ENCODE measurements at places on chromosomes 16 and 17. TPM values are rescaled to one million over a fixed set of nuclear protein-coding genes. Genes with fewer than 3 reads are reported as not detected.

- no peak for DNase-seq
Measured at GRCh38 chr16:30346286-30346685, 8.8 kb downstream of the CD2BP2 start.

- DNase-seq = no peak
Measured at GRCh38 chr17:52465407-52465806, 306.9 kb upstream of the CA10 start.

- no peak for DNase-seq
Measured at GRCh38 chr16:30349675-30350074, 5.4 kb downstream of the CD2BP2 start.

DNA sequence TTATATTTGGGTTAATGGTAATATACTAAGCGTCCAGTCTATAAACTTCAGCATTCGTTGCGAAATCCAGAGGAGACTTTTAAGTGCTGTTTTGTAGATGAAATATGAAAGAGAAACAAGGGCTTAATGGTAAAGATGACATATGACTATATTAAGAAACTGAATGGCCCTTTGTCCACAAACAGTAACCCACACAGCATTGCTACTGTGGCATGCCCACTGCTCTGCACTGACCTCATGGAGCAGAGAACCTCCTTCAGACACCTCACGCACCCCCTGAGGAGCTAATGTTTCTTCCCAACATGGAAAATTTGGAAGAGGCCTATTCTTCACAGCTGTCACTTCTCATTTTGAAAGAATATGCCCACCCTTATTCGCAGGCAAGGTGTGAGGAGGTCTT is 26.7 kb downstream of the ASPA start:
- DNase-seq = no peak

GRCh38 chr17:45756266-45756991 is 27.7 kb upstream of the CRHR1 start:
- no peak for DNase-seq

GRCh38 chr16:15653227-15653626 is 3.2 kb downstream of the NDE1 start:
- peak; percentile 97 for DNase-seq

DNA sequence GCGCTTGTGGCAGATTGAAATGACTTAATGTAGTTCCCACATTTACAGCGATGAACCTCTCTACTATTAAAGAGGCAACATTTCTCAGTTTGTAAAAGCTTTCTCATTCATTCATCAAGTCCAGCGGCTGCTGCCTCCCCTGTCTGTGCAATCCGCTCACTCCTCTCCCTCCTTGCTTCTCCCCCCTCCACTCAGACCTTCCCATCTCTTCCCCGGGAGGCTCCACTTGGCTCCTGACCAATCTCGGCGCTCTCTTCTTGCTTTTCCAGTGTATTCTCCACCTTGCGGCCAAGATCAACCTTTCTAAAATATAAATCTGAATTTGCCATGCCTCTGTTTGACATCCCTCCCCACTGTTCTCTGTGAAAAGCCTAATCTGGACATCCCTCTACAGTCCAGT is 117.5 kb downstream of the ASIC2 start:
- DNase-seq = no peak

DNA sequence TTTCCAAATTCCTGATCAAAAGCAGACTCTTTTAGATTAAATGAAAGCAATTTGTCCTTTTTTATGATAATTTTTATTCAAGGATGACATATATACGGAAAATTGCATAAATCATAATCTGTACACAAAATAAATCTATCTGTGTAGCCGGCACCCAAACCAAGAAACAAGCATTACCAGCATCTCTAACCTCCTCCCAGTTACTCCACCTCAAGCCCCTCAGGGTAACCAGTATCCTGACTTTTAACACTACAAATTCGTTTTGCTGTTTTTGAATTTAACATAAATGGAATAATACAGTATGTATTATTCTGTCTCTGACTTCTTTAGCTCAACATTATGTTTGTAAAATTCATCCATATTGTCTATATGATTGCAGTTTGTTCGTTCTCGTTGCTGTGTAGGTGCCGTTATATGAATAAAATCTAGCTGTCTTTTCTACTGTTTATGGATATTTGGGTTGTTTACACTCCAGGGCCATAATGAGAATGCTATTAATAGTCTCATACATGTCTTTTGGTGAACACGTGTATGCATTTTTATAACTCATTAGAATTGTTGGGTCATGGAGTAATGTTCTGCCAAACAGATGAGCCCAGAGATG is 1.0 kb downstream of the TEKT1 start:
- DNase-seq = no peak

DNA sequence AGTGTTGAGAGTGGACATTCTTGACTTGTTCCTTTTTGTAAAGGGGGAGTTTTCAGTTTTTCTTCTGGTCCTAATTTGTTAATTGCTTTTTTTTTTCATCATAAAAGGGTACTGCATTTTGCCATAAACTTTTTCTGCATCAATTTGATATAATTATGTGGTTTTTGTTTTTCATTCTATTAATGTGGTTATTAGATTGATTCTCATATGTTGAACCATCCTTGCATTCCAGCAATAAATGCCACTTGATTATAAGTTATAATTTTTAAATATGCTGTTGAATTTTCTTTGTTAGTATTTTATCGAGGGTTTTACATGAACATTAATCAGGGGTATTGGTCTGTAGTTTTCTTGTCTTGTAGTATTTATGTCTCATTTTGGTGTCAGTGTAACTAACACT is 87.2 kb upstream of the SMIM36 start:
- no peak for DNase-seq

DNA sequence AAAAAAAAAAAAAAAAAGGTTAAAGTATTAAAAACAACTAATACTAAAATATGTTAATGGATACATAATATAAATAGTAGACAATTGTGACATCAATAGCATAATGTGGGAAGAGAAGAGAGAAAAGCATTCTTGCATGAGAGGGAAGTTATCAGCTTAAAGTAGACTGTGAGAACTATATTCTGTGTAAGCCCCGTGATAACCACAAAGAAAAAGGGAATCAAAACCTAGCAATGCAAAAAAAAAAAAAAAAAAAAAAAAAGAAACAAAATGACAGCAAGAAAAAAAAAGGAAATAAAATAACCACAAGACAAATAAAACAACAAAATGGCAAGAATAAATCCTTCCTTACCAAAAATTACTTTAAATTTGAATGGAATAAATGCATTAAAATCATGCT is 39.8 kb upstream of the MYLK3 start:
- no peak for DNase-seq

GRCh38 chr16:56357765-56358322 is 67.5 kb downstream of the AMFR start:
- no peak for DNase-seq

DNA sequence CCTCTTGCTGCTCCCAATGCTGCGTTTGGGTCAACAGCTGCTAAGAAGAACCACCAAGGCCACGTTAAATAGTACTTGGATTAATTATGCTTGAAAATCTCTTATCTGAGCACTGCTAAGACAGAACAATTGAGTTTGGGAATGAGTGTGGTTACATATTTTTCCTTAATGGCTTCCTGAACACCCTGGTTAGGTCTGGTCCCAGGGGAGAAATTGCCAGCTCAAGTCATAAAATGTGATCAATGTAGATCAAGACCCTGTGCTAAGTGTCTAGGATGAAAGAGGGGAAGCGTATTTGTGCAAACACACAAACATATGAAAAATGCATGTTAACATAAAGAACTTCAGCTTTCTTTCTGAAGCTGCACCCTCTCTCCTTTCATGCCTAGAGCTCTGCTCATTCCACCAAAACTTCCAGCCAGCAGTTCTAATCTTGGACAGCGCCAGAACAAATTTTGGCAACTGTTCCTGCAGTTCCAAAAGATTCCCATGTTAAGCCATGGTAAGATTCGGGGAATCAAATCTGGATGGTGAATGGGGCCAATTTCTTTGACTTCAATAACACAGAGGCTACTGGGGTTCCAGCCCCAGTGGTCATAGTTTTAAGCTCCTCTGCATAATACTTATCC is 72.0 kb downstream of the ZFHX3 start:
- DNase-seq = no peak

DNA sequence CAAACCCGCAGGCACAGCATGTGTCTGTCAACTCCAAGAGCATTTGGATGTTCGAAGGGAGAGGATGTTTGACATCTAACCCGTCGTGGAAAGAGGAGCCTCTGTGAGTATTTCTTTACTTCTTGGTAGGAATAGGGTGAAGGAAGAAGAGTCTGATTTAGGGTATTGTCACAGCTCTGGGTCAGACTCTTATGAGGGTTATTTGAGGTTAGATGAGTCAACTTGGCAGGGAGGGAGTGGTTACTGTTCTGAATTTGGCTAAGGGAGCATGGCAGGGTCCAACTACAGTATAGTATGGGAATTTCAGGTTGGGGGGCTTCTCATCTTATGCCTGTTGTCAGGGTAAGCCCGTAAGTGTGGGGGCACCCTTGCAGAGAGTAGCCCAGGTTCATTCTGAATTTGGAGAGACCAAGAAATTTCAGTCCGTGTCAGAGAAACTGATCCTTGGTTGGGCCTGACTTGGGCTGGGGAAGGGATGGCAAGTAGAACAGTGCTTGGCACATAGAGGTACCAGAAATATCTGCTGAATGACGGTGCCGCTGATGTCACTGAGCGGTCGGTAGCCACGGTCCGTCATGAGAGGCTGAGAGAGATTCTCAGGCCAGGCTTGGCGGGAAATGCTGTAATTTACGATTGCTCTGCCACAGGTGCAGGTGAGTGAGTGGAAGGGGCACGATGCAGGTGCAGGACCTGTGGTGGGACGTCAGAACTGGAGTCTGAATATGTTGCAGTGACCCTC is 43.2 kb downstream of the MYH3 start:
- peak; percentile 13 for DNase-seq

- no peak for DNase-seq
Measured at GRCh38 chr17:27355419-27355818, 61.5 kb downstream of the WSB1 start.

DNA sequence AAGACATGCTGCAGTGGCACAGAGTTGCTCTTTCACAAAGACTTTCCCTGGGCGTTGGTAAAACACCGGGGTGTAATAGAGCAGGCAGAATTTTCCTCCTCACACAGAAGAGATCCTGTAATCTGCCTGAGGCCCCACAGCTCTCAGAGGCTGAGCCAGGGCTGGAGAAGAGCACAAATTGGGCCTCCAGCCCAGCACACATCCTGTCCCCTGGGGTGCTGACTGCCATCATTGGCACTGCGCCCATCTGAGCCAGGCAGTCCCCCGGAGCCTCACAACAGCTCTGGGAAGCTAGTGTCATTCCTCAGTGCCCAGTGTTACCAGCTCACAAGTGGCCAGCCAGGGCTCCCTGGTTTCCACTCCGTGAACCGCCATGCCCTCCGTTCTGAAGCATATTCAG is 119.4 kb downstream of the SOCS1 start:
- DNase-seq = no peak

DNA sequence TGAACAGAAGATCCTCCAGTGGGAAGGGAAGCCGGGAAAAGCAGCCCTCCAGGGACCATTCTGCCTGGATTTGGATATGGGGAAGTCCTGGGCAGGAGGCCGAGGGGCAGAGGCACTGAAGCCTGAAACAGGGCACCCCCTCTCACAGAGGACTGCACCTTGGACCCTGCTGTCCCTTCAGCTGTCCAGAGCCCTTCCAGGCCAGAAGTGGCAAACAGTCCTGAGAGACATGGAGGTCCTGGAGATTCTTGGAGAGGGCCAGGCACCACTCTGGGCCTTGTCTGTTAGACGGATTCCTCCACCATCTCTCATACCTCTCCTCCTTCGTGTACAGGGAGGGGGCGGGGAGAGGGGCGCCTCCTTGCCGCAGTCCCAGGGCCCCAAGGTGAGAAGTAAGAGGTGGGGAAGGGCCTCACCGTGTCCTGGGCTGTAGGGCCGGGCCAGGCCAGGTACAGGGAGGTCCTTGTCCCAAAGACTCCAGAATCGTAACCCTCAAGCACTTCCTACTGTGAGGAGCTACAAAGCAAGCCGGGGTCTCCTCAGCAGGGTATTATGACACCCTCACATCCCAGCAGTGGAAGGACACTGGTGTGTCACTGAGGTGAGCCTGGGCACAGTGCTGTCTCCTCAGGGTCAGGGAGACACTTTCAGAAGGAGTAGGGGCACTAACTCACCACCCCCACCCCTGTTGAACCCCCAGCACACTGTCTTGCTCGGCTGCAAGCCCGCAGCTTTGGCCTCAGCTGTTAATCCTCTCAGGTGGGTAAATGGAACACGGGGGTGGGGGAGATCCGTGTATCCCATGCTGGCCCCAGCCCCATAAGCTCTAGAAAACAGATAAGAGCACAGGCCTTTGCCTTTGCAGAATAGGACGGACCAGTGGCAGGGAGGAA is 16.6 kb upstream of the TBX2 start:
- no peak for DNase-seq

DNA sequence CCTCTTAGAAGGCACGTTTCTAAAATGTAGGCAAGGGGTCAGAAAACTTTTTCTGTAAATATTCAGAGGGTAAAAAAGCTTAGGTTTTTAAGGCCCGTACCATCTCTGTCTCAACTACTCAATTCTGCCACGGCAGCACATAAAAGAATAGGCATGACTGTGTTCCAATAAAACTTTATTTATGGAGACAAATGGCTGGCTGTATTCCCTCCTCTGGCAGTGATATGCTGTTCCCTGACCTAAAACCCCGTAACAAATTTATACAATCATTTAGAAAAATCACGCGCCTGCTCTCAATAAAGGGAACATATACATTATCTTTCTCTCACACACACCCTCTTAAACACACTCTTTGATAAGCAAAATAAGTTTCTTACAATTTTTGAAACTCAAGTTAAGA is 138.7 kb downstream of the ZFHX3 start:
- no peak for DNase-seq

DNA sequence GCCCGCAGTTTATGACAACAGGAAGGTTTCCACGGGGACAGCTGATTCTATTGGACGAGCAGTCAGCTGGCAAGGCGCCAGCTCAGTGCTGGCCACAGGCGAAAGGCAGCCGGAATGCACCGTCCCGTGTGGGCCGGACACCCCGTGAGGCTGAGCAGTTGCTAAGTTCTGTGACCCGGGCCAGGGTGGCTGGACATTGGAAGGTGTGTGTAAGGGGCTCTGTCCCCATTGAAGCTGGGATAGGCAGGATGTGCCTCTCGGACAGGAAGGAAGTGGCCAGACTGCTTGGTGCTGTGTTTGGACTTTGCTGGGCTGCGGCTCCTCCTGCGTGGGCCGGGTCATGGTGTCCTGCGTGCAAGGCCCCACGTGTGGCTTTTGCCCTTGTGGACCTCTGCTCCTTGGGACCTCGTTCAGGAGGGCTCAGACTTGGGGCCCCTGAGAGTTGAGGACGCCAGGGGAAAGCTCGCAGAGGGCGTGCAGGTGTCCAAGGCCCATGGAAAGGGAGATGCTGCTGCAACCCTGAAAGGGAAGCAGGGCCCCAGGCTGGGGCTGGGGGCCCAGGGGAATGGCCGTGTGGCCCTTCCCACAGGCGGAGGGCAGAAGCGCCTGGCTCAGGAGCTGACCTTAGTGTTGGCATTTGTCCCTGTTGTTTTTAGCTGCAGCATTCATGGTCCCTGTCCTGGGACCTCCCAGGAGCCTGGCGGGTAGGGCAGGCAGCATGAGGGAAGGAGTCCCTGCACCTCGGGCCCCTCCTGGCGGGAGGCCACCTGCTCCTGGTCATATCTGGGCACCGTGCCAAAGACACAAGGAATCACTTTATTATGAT is 10.0 kb downstream of the BAIAP2 start:
- peak; percentile 79 for DNase-seq

Gene AKAP1
- 17.4 TPM for polyA plus RNA-seq

Gene CFAP119
- polyA plus RNA-seq = 8.8 TPM

Gene PERCC1
- not detected for polyA plus RNA-seq

Gene RHBDL1
- 4.1 TPM for polyA plus RNA-seq

Gene KRT32
- 0.09 TPM for polyA plus RNA-seq
